Stimulated activated CD4-positive, alpha-beta T cell treated with anti-CD3 and anti-CD28 coated beads, Interleukin-12 subunit alpha, Interleukin-12 subunit beta, amount 100 ng/mL, for 4 hours (primary cell): ENCODE measurements at places on chromosomes 4 and X.

GRCh38 chr4:16801356-16801755, 97.1 kb downstream of the LDB2 start:
- no peak for DNase-seq

DNA sequence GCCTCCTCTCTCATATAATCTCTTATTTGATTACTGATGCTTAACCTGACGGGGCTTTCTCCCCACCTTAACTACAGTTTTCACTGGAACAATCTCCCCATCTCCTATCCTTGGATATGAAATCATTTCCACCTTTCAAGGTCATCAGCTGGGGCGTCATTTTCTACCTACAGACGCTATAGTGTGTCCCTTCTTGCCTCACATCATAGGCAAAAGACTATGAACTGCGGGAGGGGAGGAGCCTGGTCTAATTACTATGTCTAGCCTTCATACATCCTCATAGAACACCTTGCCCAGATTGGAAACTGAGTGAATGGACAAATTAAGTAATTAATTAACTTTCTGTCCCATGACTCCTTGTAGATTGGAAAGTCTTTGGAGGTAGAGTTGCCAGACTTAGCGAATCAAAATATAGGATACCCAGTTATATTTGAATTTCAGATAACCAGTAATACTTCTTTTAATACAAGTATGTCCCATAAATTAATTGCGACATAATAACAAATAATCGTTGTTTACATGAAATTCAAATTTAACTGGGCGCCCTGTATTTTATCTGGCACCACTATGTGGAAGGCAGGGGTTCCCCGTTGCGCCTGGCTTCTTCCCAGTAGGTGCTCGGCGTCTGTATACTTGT, 752 bp upstream of the ATP6AP2 start:
- no peak for DNase-seq

DNA sequence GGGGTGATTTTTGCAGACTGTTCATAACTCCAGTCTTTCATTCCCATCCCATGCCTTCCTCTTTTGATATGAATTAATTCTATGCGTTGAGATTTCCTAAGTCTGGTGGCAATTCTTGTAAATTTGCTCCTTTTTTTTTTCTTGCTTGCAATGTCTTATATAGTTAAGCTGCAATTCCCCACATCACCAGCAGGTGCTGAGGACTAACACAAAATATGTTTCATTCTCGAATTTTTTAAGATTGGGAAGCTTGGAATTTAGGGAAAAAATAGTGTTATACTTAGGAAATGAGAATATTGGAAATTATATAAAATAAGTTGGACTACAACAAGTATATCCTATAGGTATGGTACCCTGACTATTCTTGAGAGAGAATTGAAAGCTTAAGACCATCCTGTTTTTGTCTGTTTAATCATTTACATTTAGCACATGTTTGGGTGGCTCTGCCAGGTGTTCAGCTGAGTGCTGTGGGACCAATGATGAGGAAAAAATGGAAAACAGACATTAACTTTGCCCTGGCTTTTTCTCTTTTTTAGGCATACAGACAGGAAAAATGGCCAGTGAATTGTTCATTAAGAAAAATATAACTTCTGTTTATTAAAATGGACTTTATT, 30.2 kb downstream of the AFF2 start:
- no peak for DNase-seq

GRCh38 chr4:140135529-140136088, 18.4 kb downstream of the MAML3 start:
- DNase-seq = no peak

DNA sequence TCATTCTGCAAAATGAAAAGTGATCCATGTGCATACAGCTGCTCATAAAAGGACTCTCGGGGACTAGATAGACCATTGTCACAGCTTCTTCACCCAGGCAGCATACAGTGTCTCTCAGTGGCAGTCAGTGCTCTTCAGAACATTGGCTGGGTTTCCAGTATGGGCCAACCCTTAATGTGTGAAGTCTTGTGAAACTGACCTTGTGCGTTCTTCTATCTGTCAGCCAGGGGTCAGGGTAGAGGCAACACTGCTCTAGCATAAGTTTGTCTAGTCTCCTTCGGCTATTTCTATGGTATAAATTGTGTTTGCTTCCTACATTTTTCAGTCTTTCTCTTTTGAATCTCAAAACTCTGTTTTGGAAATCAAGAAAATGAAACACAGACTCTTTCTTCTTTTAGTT, 37.0 kb upstream of the SMIM31 start:
- DNase-seq = no peak

DNA sequence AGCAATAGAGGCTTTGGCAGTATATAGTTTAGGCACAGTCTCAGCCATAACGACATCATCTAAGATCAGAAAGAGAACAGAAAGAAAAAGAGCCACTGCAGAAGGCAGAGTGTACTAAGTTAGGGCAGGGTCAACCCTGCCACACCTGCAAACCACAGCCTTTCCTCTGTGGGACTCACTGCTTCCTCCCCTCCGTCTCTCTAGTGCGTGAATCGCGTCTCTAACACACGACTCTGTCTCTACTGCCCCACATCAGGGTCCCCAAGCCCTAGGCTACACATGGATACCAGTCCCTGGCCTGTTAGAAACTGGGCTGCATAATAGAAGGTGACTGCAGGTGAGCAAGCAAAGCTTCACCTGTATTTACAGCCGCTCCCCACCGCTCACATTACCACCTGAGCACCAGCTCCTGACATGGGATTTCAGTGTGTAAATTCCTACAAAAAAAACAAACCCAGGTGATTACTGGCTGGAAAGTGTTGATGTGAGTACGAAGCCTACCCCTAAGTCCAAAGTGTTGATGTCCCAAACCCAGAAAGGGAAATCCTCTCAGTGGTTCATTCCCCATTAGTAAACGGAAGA, 128.9 kb downstream of the PRKX start:
- no peak for DNase-seq

DNA sequence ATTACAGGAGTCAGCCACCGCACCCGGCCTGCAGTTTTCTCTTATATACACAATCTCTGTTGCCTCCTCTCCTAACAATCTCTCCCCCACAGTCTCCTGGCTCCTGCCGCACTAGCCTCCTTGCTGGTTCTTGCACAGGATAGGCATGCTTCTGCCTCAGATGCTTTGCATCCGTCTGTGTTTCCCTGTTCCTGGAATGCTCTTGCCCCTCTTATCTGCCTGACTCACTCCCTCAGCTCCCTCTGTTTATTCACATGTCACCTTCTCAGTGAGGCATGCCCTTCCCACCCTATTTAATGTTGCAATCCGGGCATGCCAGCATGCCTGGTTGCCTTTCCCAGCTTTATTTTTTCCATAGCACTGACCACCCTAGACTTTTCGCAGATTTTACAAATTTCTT, 161.9 kb downstream of the PHF8 start:
- DNase-seq = no peak

DNA sequence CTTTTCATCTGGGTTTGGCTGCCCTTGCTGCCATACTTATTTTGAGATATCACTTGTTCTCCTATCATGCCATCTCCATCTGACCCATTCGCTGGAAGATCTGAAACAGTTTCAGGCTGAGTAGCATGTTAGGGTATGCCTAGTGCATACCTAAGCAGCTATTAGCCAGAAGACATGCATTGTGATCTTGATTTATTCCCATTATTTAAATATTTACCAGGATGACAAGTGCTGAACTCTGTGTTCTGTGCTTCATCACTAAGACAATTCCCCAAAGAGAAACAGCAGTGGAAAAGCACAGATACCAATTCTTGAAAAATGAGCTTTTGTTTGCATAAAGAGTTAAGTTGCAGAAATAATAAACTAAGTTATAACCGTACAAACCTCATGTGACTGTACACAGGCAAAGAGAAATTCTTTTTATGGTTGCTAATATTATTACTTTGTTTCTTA, 271.0 kb upstream of the ARSJ start:
- no peak for DNase-seq

GRCh38 chrX:77389891-77390290, 57.3 kb upstream of the FGF16 start:
- DNase-seq = no peak

- DNase-seq = no peak
Measured at GRCh38 chr4:26020881-26021280, 106.9 kb downstream of the SMIM20 start.

- DNase-seq = no peak
Measured at GRCh38 chrX:150372280-150372679, 9.2 kb downstream of the MAMLD1 start.

DNA sequence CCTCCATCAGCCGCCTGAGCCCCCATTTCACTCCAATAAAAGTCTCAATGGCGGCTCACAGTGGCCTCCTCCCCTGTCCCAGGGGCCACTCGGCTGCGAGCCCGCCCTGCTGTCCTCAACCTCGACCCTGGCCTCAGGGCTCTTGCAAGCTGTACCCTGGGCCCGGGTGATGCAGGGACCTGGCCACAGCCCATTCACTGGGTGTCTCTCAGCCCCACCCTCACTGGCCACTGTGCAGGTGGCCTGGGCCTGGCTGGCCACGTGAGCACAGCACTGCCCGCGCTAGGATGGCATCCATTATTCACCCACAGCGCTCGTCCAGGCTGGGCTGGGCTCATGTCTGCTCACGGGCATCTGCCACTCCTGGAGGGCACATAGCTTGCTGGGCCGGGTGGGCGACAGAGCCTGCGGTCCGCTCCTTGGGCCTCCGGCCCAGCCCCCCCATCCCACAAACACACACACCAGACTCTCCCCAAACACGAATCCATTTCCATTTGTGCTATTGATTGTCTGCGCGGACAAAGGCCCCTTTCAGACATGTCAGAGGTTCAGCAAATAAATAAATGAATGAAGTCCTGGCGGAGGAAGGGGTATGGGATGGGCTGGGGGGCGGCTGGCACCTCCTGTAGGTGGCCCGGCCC, 16.5 kb upstream of the FGFR3 start:
- no peak for DNase-seq

DNA sequence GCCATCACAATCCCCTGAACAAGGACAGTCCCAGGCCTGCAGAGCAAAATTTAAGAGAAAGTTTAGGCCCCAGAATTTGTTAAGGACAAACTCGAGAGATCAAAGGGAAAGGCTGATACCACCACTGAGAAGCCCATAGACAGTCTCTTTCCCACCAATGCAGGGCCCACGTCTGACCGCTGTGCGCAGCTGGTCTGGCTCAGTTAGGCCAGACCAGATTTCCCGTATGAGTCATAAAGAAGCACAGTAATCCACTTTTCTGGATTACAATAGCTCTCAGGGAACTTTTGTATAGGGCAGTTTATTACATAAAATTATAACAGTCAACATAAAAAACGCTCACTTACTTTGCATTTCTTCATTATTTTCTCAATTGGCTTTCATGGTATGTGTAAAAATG, 259.5 kb downstream of the RCHY1 start:
- DNase-seq = no peak

- no peak for DNase-seq
Measured at GRCh38 chr4:98623126-98623802, 35.1 kb downstream of the TSPAN5 start.

DNA sequence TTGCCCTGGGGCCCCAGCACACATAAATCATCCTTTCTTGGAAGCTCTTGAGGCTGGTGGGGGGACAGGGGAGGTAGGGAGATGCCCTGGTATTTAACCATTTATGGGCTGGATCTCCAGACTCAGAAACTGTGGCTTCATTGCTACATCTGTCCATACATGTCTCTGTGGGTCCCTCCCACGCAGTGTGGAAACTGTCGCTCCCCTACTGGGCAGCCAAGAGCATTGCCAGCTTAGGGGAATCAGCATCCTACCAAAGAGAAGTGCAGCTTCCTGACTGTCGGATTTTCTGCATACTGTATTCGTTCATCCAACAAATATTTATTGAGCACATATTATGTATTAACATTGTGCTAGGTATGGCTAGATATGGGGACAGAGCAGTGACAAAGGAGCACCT, 3.7 kb downstream of the GRIPAP1 start:
- no peak for DNase-seq

- no peak for DNase-seq
Measured at GRCh38 chr4:121827853-121828252, 4.2 kb upstream of the CCNA2 start.

- DNase-seq = no peak
Measured at GRCh38 chr4:40719008-40719623, 30.6 kb upstream of the NSUN7 start.

GRCh38 chr4:121740796-121741409, 24.1 kb downstream of the SMIM43 start:
- no peak for DNase-seq

GRCh38 chr4:54090804-54091623, 8.9 kb upstream of the GSX2 start:
- DNase-seq = no peak

DNA sequence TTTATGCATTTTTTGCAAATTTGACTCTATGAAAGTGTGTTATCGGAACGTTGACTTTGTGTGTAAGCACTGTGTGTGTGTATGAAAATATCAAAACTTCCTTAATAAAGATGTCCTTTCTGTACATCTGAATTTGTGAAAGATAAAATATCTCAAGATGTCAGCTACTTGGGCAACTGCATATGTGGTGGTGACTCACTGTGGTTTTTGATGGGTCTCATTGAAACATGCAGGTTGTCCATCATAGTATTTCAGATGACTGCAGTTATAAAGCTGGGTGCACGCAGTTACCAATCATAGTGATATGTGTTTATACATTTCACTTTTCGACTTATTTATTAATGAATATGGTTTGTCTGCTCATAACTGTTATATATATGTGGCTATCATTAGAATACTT, 19.7 kb upstream of the BBS12 start:
- no peak for DNase-seq

DNA sequence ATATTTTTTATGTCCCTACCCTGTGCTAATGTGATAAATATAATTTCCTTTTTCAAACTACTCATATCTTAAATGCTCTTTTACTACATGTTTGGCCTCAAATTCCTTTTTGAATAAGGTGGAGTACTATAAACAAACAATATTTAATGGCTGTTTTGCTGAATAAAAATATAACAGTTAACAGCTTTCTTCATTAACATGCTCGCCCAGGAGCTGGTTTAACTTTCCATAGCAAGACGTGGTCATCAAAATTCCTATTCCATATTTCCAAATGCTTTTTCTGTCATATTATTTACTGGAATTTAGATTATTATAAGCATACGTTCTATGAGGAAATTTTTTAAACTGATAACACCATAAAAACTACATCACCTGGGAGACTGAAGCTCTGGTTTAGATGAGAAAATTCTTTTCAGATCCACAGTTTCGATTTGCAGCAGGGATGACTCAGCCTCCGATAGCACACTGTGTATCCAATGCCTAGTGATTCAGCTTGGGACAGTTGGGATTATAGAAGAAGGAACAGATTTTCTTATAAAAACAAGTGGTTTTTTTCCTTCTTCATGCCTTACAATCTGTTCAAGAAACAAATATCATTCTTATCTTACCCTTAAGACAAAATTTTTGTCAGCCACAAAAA, 129.1 kb downstream of the FBXO8 start:
- no peak for DNase-seq
